ENCODE measurements at places on chromosomes 11 and 22.

DNA sequence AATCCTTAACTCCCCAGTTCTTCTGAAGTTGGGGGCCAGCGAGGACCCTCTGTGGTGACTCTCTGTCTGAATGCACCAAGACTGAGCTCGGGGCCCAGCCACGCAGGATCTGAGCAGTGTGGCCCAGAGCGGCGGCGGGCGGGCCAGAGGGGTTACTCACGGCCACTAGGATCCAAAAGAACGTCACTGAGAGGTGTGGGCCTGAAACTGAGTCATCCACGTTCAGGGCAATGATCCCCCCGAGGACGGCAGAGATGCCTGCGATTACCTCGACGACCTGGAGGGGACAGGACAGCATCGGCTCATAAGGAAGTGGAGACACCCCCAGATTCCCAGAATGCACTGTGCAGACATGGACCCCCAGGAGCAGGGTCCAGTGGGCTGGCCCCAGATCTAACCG is 11.2 kb downstream of the MLC1 start:
- no peak for DNase-seq

DNA sequence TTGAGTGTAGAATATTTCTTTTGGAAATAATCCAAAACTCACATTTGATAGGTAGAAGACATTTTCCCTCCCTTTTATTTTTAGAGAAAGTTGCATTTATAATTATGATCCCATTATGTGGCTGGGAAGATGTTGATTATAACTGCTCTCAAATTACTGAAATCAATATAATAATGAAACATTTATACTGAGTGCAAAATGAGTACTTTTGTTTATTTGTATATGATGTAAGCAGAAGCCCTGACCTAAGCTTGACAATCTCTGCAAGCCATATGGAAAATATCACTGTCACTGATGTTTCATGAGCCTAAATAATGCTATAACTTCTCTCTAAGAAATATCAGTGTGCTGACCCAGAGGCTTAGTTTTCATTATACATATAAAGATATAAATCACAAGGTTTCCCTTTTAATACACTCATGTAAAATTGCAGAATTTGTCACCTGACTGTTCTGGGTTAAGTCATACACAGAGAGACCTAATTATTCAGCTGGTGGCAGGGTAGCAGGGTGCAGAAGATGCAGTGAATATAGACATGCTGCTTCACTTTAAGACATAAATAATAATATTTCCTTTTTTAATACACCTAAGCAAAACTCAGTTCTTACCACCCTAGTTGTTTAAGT is 99.2 kb downstream of the BBOX1 start:
- DNase-seq = no peak

DNA sequence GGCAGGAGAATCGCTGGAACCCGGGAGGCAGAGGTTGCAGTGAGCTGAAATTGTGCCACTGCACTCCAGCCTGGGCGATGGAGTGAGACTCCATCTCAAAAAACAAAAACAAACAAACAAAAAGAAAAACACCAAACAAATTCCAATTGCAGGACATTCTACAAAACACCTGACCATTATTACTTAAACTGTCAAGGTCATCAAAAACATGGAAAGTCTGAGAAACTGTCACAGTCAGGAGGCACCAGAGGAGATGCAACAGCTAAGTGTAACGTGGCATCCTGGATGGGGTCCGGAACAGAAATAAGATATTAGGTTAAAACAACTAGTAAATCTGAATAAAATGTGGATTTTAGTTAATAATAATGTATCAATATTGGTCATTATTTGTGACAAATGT is 914 bp upstream of the DNAJB13 start:
- DNase-seq = no peak

DNA sequence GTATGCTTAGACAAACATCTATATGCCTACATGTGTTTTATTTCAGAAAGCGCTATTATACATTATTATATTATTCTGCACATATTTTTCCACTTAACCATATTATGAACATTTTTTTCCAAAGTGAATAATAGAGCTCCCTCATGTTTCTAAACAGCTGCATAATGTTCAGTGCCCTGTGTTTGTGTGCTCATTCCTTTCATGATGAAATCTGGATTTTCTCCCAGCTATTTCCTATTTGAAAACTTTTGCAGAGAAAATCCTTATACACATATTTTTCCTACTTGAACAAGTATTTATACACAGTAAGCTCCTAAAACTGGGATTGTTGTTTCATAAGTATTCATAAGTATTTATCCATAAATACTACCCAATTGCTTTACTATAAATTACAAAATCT is 18.1 kb upstream of the RFPL2 start:
- DNase-seq = no peak

- no peak for DNase-seq
Measured at GRCh38 chr22:21945453-21946261, 7.0 kb downstream of the PPM1F start.

DNA sequence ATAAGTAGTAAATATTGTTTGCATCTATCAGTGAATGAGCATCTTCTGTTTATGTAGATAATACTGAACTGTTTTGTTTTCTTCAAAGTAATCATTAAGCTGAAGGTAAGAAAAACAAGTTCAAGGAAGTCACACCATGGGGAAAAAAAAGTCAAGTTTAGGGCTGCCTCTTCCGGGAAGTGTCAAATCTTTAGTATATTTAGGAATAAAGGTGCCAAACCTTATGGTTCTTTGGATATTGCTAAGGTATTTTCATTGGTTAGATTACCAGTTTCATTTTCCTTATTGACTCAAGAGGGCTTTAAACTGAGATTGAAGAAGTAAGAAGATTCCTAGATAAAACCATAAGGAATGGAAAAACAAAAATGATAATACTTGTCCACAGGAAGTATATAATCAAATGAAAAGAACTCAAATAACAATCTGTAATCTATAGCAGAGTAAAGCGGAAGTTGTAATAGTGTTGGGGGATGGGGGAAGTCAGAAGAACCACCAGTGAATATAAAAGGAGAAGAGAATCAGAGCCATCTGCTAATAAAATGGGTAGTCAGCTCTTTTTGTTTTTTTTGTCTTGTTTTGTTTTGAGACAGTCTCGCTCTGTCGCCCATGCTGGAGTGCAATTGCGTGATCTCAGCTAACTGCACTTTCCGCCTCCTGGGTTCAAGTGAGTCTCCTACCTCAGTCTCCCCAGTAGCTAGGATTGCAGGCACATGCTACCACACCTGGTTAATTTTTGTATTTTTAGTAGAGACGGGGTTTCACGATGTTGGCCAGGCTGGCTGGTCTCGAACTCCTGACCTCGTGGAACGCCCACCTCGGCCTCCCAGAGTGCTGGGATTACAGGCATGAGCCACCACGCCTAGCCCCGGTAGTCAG is 2.3 kb downstream of the ATM start:
- no peak for DNase-seq

GRCh38 chr11:69310351-69310750 is 16.4 kb downstream of the MYEOV start:
- no peak for DNase-seq

DNA sequence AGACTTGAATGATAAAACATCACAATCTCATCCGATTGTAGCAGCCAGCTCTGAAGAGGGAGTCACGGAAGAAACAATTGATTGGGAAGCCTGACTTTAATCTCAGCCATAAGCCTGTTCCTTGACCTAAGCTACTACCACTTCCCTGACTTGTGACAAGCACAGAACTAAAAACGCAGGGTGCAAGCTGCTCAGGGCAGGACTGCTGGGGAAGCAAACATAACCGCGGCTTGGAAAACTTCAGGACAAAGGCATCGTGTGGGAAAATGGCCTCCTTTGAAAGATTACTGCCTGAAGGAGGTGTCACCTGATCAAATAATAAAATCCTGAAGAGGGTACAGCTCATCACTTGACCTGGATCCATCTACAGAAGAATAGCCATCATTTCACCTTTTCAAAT is 595.3 kb upstream of the CADM1 start:
- no peak for DNase-seq

DNA sequence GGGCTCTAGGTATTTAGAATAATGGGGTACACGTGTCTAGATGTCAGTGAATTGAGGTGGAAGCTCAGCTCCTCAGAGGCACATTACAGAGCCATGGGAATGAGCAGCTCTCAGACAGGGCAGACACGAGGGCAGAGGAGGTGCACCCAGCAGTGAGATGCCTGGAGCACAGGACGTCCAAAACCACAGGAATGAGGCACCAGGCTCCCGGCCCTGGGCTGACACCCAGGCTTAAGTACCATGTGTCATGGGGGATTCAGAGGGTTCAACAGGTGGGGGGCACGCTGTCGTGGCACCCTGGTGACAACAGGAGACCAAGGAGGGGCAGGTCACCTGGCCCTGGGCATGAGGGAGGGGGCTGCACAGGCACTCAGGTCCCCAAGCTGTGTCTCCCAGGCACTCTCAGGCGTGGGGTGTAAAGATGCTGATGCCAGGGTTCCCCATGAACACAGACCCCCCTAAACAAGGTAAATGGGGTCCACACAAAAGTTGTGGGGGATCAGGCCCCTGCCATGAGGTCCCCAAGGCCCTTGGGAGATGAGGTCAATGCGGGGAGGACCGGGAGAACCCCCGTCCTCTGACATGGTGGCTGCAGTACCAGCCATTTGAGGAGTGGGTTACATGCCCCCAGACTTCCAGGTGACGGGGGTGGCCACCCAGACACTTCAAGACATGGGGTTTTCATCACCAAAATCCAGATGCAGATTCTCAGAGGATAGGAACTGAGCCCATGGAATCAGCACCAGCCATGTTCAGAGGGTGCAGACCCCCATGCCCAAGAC is 5.6 kb upstream of the SYT8 start:
- DNase-seq = no peak

GRCh38 chr11:47589118-47589517 is 2.6 kb downstream of the FAM180B start:
- DNase-seq = no peak

- DNase-seq = no peak
Measured at GRCh38 chr22:37213941-37214730, 1.9 kb upstream of the SSTR3 start.

GRCh38 chr11:100182927-100183326 is 504.2 kb upstream of the ARHGAP42 start:
- DNase-seq = no peak

- DNase-seq = no peak
Measured at GRCh38 chr11:121563900-121564822, 111.4 kb upstream of the SORL1-AS1 start.

DNA sequence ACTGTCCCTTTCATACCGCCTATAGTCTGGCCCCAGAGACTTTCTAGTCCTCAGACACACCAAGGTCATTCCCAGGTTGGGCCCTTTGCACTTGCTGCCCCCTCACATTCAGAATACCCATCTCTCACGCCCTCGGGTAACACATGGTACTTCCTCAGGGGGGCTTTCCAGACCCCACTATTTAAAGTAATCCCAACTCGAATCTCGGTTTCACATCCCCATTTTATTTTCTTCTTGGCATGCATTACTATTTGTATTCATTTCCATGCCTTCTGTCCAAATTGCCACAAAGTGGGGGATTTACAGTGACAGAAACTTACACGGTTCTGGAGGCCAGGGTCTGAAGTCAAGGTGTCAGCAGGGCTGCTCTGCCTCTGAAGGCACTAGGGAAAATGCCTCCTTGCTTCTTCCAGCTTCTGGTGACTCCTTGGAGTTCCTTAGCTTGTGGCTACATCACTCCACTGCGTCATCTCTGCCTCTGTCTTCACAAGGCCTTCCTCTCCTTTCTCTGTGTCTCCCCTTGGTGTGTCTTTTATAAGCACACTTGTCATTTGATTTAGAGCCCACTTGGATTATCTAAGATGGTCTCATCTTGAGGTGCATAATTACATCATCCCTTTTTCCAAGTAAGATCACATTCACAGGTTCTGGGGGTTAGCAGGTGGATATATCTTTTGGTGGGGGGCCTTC is 15.1 kb downstream of the RCN1 start:
- no peak for DNase-seq

- DNase-seq = no peak
Measured at GRCh38 chr11:35302398-35302797, 117.0 kb downstream of the SLC1A2 start.

- no peak for DNase-seq
Measured at GRCh38 chr11:13672576-13673210, 4.2 kb downstream of the FAR1 start.

GRCh38 chr11:61814958-61815789 is 1.6 kb downstream of the FADS1 start:
- DNase-seq = no peak

DNA sequence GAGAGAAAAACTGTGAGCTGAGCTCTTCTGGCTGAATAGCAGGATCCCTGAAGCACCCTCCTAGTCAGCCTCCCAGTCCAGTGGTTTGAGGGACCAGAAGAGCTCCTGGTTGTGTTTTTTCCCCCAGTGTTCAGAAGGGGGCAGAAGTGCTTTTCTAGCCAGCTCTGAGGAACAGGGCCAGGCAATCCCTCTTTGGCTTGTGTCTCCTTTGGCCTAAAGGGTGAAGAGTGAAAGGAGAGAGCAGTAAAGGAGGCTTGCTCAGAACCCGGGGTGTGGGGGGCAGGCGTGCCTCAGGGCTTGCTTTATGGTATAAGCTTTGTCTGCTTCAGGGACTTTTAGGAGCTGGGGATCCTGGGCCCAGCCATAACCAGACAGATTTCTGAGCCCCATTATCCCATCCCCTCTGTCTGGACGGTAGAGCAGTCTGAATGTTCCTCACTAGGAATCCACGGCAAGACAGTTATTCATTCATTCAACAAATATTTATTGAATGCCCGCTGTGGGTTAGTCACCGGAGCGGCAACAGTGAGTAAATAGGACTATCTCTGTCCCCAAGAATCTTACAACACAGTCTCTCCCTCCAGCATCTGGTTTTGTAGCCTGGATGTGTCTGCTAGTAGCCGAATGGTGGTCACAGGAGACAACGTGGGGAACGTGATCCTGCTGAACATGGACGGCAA is 14.5 kb downstream of the ACP2 start:
- DNase-seq = no peak

- no peak for DNase-seq
Measured at GRCh38 chr11:100730266-100730665, 43.2 kb downstream of the ARHGAP42 start.

GRCh38 chr11:65156256-65156655 is 13.8 kb upstream of the SPDYC start:
- DNase-seq = no peak

GRCh38 chr11:111019871-111020670 is 225.5 kb upstream of the POU2AF2 start:
- DNase-seq = no peak

GRCh38 chr11:117226388-117227385 is 5.2 kb downstream of the PCSK7 start:
- DNase-seq = no peak

- no peak for DNase-seq
Measured at GRCh38 chr11:77113382-77114088, 10.9 kb downstream of the OMP start.

DNA sequence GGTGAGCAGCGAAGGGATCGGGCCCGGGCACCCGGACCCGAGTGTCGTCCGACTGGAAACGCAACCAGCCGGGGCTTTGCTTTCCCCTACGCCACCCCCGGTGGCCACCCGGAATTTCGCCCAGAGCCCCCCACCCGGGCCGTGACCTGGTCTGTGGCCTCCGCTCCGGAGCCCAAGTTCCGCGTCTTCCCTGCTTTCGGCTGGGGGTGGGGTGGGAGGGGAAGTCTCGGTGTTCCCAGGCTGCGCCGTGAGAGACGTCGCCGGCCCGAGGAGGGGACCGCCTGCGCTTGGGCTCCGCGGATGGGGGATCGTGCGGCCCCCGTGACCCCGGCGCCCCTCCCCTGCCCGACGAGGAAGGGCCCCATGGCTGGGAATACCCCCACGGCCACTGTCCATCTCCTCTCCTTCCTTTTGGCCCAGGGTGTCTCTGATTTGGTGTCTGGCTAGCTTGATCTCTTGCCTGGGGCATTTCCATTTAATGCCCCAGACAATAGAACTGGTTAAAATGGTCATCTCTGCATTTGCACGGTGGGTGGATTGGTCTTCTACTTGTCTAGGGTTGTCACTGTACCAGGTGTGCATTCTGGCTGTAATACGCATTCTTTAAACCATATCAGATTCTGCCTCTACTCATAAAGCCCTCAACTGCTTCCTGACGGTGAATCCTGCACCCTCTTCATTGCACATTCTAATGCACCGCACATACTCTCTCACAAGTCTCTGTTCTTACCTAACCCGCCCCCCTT is 789 bp downstream of the SIK2 start:
- peak; percentile 3 for DNase-seq

All from activated CD4-positive, alpha-beta T cell treated with anti-CD3 and anti-CD28 coated beads, Interleukin-2, amount 50 U/mL, for 24 hours (primary cell).